ENCODE measurements at places on chromosomes 12 and 14. TPM values are rescaled to one million over a fixed set of nuclear protein-coding genes. Genes with fewer than 3 reads are reported as not detected.

Gene COQ5
- 60.8 TPM for polyA plus RNA-seq

Gene SRGAP1
- 1.8 TPM for polyA plus RNA-seq

Gene LEMD3
- 7.5 TPM for polyA plus RNA-seq

Gene CMTM5
- 1.1 TPM for polyA plus RNA-seq

Gene TROAP
- 1.5 TPM for polyA plus RNA-seq

Gene VASH1
- polyA plus RNA-seq, result 4.1 TPM

Gene LALBA
- not detected for polyA plus RNA-seq

Gene STAB2
- not detected for polyA plus RNA-seq

Gene ASPG
- polyA plus RNA-seq, result 58.1 TPM

Gene SLC6A12
- 45.6 TPM for polyA plus RNA-seq

Gene TMEM263
- 28.7 TPM for polyA plus RNA-seq

Gene ABCC9
- polyA plus RNA-seq, result 1.8 TPM

Gene ITGB7
- polyA plus RNA-seq, result 11.0 TPM

Gene AP1G2
- polyA plus RNA-seq, result 56.7 TPM

Gene IL26
- not detected for polyA plus RNA-seq

Gene ZNF385A
- polyA plus RNA-seq, result 10.2 TPM

Gene HOXC10
- polyA plus RNA-seq, result 49.7 TPM

Gene SMCO2
- polyA plus RNA-seq, result not detected

Gene ARHGAP9
- polyA plus RNA-seq, result 3.8 TPM

Gene GPR84
- polyA plus RNA-seq, result not detected

Gene COA8
- 65.1 TPM for polyA plus RNA-seq

Gene CCDC184
- 1.7 TPM for polyA plus RNA-seq

Gene ABCD2
- polyA plus RNA-seq, result 0.17 TPM

Gene GDF3
- 1.6 TPM for polyA plus RNA-seq

Gene PARPBP
- polyA plus RNA-seq, result 1.1 TPM

Gene KRT6C
- not detected for polyA plus RNA-seq

Gene CTSG
- 1.1 TPM for polyA plus RNA-seq

Gene CD9
- polyA plus RNA-seq, result 301 TPM

Gene ZNF140
- 14.1 TPM for polyA plus RNA-seq

Gene KITLG
- 17.6 TPM for polyA plus RNA-seq

Gene CALM1
- 469 TPM for polyA plus RNA-seq

Gene POTEG
- not detected for polyA plus RNA-seq

Gene YLPM1
- polyA plus RNA-seq, result 16.2 TPM

Gene MYH7
- 1.6 TPM for polyA plus RNA-seq

Gene KRT75
- not detected for polyA plus RNA-seq

Gene ITGA7
- 26.2 TPM for polyA plus RNA-seq

Gene PPFIA2
- 2.8 TPM for polyA plus RNA-seq

Gene SYCP3
- polyA plus RNA-seq, result 0.54 TPM

Gene ZFP36L1
- polyA plus RNA-seq, result 73.3 TPM

Gene NELL2
- polyA plus RNA-seq, result 0.30 TPM

Gene PIWIL1
- polyA plus RNA-seq, result 0.15 TPM

Gene SRSF5
- 207 TPM for polyA plus RNA-seq

Gene C3AR1
- 2.9 TPM for polyA plus RNA-seq

Gene ANO2
- polyA plus RNA-seq, result 0.34 TPM

Gene RTL1
- polyA plus RNA-seq, result not detected

Gene EPYC
- not detected for polyA plus RNA-seq

Gene MANSC1
- polyA plus RNA-seq, result 14.1 TPM

Gene TSPAN8
- polyA plus RNA-seq, result 61.2 TPM

Gene EMC9
- 62.5 TPM for polyA plus RNA-seq

Data from kidney (tissue), 22 donors.